ENCODE measurements at places on chromosomes 11 and 22. TPM values are rescaled to one million over a fixed set of nuclear protein-coding genes. Genes with fewer than 3 reads are reported as not detected.

- DNase-seq, result no peak
Observed at GRCh38 chr11:75821202-75821601, 6.2 kb downstream of the UVRAG start.

GRCh38 chr11:88357323-88358039, 19.9 kb upstream of the CTSC start:
- DNase-seq, result no peak

The MYOD1 gene
- total RNA-seq, result not detected

The NLRP14 gene
- not detected for total RNA-seq

GRCh38 chr11:5596607-5597201, at the start of gene TRIM6:
TSS of gene TRIM6 (plus strand) at chr11:5596637. CDS start at chr11:5596898, 261 bp downstream.
- DNase-seq, result peak; percentile 41

Data from right cardiac atrium (tissue), 5 donors.